ENCODE measurements at places on chromosomes 13 and 19.

DNA sequence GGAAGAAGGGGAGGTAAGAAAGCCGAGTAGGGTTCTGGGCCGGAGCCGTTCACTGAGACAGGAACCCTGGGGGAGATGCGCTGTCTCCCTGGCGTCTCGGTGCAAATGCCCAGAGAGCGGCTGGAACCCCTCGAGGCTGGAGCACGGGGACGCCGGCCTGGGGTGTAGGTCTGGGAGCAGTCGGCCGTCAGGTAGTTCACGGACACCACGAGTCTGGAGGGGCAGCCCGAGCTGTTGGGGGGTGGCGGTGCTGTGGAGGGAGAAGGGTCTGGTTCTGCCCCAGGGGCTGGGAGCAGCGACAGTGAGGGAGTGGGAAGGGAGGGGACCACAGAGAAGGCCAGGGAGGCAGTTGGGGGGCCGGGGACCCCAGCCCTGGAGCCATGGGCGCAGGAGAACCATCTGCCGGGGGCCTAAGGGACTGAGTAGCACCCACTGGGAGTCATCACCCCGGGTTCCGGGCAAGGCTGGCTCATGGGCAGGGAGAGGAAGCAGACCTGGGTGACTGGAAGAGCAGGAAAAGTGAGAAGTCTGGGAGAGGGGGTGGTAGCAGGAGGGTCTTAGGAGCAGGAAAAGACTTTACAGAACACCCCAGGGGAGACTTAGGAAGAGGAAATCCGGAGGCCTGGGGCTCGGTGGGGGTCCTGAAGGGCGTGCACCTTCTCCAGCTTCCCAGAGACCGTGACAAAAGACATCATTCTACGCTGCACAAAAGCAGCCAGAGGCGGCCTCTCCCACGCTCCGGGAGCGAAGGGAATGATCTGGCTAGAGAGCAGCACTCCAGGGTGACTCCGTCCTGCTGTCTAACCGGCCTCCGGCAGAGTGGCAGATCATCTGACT, 173.1 kb upstream of the SOX1 start:
- DNase-seq: no peak

DNA sequence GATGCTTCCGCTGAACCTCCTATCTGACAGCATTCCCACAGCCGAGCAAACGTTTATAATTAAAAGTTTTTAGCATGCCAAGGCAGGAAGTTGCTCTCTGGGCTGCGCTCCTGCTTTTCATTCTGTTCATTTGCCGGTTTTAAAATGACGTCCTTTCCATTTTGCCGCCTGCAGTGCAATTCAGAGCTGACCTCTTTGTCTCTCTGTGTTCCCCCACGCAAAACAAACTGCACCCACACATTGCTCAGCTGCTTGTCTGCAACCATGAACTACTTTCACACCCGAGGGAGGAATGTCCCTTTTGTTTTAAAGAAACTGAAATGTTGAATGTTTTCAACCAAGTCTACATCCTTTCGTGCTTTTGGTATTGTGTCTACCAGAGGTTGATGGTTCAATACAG, 416.5 kb downstream of the EFNB2 start:
- no peak for DNase-seq

DNA sequence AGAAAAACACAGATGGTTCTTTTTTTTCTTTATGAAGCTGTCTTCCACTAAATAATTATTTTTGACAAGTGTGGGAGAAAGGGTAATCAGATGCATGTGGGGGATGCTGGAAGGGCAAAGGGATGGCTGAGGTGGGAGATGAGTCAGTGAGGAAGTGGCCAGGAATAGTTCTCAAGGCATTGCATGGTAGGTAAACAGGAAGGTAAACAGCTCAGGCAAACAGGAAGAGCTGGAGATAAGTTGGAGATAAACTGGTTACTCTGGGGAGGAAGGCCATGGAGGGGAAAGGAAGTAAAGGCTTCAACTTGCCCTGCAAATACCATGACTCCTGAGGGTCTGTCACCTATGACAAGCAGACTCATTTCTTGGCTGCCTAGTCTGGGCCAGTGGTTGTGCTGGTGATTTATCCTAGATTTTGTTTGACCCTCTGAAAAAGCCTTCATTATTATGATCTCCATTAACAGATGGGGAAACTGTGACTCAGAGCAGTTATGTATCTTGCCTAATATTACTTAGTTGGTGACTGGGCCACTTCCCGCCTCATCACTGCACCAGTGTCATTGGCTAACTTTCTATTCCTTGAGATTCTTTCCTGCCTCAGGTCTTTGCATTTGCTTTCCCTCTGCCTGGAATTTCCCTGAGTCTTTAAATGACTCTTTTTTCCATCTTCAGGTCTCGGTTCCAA, 17.1 kb downstream of the ACTL9 start:
- DNase-seq: no peak

GRCh38 chr19:20860339-20860738, 62.7 kb upstream of the ZNF85 start:
- DNase-seq: no peak

DNA sequence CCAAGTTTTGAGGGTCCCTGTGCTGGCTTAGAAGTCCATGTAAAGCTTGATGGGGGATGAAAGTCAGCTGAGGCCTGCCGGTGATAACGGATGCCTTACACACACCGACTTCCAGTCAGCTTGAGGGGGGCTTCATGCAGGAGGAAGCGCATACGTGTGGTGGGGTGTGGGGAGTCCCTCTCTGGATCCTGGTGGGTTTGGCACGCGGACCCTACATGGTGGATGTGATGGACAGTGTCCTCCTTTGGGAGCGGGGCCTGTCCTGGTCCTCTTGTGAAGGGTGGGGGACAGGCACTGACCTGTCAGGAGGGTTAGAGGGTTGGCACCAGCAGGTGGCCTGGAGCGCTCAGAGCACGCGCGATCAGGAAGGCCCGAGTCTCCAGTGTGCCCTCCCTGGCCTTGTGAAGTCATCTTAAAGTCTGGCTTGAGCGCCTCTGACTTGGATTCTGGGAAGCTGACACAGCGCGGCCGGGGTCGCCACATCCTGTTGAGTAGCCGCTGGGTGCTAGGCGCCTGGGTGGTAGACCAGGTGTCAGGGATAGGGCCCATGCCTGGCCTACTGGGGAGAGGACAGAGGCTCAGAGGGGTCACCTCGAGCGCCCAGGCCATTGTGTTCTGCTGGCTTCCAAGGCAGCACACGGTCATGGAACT, 2.9 kb downstream of the DAZAP1 start:
- DNase-seq: no peak

- no peak for DNase-seq
Measured at GRCh38 chr19:5130371-5131030, 161.6 kb downstream of the KDM4B start.

- no peak for DNase-seq
Measured at GRCh38 chr13:30623392-30623791, 5.7 kb downstream of the USPL1 start.

DNA sequence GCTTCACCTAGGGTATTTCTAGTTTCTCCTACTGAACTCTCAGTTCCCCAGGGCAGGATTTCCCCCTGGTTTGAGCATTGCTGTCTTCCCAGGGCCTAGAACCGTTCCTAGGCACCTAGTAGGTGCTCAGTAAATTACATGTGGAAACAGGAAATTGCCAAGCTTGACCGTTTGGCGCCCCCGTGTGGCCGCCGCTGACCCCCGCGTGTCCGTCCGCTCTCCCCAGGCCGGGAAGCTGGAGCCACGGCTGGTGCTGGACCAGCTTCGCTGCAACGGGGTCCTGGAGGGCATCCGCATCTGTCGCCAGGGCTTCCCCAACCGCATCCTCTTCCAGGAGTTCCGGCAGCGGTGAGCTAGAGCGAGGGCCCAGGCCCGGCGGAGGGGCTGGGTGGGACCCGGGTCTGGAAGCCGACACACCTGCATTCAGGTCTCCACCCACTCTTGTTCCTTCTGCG, 55.5 kb downstream of the MYH14 start:
- DNase-seq: no peak

GRCh38 chr13:73891805-73892204, 242.4 kb downstream of the KLF12 start:
- DNase-seq: no peak

GRCh38 chr19:44927746-44928145, 13.3 kb downstream of the APOC1 start:
- DNase-seq: no peak

DNA sequence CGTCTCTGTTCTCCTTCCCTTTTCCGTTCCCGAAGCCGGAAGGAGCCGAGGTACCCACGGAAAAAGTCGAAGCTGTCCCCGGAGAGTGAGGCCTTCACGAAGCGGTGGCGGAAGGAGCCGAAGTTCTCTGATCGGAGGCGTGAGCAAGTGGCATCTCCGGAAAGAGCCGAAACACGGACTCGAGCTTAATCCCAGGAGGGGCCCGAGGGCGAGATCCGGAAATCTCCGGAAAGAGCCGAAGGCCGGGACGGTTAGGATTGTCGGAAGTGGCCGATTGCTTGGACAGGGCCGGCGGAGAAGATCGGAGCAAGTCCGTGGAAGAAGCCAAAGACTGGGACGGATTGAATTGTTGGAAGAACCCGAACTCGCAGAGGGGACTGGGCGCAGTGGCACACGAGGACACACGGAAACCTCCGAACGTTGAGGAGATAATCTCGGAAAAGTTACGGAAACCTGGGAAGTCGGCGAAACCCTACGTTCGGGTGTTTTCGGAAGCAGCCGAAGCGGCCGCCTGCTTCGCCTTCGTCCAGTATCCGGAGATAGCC, 440 bp upstream of the U2AF2 start:
- DNase-seq: peak; percentile 96

- no peak for DNase-seq
Measured at GRCh38 chr13:23637829-23638228, 67.6 kb downstream of the TNFRSF19 start.

Data from NCI-H187 treated with DMSO at 0.1 percent for 48 hours (cell line).